ENCODE measurements at places on chromosomes 6 and 20.

- no peak for DNase-seq
Measured at GRCh38 chr6:105135056-105135455, 44.8 kb downstream of the POPDC3 start.

GRCh38 chr20:15675061-15675514 is 898.2 kb downstream of the KIF16B start:
- DNase-seq: no peak

GRCh38 chr6:82712389-82712788 is 348.8 kb downstream of the TPBG start:
- no peak for DNase-seq

DNA sequence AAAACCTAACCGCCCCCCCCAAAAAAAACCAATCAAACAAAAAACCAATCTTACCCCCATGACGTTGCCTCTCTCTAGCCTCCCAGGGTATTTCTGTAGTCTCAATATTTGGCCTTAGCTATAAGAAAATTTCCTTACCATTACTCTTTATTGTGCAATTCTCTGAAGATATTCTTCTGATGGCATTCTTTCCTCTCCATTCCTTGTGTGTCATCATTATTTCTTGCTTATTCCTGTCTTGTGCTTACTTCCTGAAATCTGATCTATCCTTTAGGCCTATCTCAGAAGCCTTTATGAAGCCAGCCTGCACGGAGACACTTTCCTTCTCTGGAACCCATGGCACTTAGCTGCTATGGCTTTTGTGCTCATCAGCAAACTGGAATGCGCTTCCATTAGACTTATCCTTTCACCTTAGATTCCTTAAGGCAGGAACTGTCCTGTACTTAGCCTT is 65.9 kb upstream of the DDR1 start:
- DNase-seq: no peak

DNA sequence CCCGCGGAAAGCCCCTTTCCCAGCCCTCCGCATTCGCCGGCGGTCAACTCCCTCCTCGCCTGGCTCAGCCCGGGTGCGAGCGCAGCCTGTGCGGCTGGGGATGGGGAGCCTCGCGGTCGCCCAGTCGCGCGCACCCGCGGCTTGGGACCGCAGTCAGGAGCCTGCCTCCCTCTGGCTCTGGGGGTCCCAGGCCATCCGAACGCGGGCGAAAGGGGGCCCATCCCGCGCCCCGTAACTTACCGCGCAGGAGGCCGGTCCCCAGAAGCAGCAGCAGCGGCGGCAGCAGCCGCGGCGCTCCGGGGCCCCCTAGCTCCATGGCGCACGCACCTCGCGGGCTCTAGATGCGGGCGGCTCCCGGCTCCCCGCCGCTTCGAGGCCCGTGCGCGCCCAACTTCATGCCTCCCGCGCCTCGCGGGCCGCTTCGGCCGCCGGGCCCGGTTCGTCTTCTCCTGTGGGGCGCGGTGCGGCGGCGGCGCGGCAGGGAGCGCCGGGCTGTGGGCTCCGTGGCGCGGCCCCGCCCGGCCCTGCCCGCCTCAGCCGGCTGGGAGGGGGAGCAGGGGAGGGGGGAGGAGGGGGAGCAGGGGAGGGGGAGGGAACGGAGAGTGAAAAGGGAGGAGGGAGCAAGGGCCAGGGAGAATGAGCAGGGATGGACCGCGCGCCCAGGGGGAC is at the start of gene CHRNA4:
Gene CHRNA4, minus strand, starts transcription at position 500 of the 669 bp plus-strand sequence. Its CDS starts 184 bp downstream, at position 316.
- DNase-seq: no peak

GRCh38 chr6:64589961-64590360 is 954.4 kb downstream of the PHF3 start:
- no peak for DNase-seq

- no peak for DNase-seq
Measured at GRCh38 chr6:114762145-114762544, 419.3 kb upstream of the HS3ST5 start.

- DNase-seq: peak; percentile 55
Measured at GRCh38 chr20:52340036-52340634, 148.6 kb upstream of the ZFP64 start.

DNA sequence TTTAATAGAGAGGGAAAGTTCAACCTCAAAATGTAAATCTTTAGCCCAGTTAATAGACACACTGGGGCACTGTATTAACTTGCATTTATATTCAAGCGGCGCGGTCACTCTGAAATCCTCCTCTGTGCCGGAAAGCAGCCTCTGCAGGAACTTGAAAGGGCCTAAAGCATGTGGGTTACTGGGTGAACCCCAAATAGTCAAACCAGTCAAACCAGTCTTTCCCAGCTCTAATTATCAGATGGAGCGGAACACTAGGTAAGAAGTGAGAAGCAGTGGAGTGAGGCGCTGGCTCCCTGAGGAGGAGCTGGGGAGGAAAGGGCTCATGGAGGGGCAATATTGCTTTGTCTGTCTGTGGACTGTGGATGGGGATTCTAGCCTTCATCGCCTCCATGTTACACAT is 531.3 kb downstream of the QKI start:
- no peak for DNase-seq

GRCh38 chr6:14321992-14322772 is 204.6 kb downstream of the CD83 start:
- DNase-seq: no peak

DNA sequence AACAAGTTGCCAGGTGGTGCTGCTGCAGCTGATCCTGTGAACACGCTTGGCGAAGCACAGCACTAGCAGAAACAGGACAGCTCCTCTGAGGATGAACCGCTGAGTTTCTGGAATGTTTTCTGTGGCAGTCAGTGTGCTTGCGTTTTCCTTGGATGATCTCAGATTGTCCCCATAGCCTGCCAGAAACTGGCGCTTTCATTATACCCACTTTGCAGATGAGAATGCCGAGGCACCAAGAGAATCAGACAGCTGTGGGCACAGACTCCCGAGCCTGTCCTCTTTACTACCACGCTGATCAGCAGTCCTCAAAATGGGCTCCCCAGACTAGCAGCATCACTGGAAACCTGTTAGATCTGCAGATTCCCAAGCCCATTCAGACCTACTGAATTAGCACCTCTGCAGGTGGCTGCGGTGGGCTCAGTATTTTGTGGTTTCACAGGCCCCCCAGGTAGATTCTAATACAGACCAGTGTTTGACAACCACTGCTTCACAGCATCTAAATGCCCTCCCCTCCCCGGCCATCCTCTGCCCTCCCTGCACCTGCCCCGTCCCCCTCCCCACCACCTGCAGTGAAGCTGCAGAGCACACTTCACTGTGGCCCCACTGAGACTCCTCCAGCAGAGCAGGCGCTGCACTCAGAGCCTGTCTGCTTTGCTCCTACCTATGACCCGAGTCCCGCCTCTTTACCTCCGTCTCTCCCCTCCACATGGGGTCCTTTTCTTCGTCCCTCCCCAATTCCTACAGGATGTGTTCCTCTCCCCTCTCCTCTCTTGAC is 29.6 kb downstream of the SPATA2 start:
- DNase-seq: no peak

DNA sequence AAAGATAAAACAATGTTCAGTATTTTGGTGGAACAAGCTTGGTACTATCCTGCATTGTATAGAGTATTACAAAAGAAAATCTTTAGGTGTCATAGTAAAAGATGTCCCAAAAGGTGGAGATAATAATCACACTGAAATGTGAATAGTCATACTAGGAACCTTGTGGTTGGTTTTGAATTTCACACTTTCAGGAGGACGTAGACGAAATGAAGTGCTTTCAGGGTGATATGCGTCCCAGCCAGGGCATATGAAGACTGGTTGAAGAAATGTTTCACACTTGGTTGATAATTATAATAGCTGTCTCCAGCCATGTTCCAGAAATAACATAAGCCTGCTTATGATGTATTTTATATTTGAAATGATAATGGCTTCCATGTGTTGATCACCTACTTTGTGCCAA is 60.4 kb downstream of the SCAND1 start:
- no peak for DNase-seq

Data from HS-27A (cell line).